ENCODE measurements at places on chromosomes 6 and 20.

- DNase-seq: no peak
Observed at GRCh38 chr6:35072698-35073055, 68.5 kb downstream of the TCP11 start.

DNA sequence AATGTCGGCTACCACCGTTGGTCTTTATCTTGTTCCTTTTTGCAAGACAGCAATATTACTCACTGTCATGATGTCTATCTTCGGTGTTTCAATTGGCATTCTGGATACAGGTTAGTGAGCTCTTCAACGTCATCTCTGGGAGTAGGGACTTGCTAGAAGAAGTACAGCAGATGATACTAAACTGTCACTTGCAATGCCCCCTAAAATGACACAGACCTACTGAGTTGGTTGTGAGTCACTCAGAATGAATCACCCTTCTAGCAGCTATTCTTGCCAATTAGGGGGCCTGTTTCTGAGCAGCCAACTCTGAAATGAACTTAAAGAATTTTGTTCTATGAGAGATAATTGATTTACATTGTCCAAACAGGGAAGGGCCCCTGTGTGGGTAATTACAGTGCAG is 176.5 kb downstream of the SLC16A10 start:
- no peak for DNase-seq

DNA sequence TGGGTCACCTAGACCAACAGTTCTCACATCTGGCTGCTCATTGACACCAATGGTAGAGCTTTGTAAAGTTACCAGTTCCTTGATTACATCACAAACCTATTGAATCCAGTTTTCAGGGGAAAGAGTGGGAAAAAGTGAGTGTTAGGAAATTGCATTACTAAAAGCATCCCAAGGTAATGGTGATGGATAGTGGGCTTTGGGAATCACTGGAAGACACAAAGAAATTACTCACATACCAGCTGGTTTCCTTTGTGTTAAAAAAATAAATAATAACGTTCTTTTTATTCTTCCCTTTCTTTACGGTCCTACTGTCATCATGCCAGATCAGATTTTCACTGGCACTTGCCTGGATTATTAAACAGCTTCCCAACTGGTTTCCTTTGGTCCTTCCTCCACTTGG is 370.7 kb downstream of the RFPL4B start:
- no peak for DNase-seq

DNA sequence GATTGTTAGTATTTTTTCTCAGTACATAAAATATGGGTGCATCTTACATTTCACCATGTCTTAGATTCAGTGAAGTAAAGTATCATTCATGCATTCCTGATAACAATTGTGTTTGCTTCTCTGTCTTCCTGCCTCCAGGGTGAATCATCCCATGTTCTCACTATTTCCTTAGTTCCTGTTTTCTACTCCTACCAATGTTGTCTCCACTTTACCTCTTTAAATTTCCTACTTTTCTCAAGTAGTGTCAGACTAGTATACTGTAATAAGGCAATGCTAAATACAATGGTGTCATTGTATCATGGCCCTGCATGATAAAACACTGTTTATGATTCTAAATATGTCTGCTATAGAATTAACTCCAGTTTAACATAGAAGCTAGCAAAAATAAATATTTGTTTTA is 37.4 kb upstream of the GABRR1 start:
- DNase-seq: no peak

DNA sequence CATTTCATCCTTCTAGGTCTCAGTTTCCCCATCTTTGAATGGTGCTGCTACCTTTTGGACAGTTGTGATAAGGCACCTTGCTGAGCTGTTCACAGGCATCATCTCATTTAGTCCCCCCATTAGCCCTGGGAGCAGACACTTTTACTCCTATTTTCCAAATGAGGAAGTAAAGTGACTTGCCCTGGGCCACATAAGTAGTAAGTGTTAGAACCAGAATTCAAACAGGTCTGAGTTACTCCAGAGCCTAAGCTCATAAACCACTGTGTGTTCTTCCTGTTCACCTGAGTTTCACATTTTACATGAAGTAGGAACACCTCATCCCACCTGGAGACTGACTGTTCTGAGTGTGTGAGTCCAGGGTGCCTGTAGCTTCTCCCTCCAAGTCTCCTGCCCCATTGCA is 43.5 kb upstream of the EPB41L1 start:
- no peak for DNase-seq

DNA sequence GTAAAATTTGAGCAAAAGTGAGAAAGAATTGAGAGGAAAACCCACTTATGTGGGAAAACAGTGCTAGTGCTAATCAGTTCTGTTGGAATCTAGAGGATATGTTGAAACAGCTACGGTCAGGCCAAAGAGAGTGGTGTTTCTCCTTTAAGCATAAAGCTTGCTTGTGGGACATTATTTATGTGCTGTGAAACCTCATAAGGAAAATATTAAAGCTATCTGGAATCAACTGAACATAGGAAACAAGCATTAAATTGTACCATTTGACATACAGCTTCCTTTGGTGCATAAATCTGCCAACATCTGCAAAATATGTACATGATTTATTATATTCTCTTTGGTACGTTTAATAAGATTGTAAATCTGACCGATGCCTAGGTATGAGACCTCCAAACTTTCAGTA is 182.5 kb upstream of the PDE10A start:
- DNase-seq: no peak

DNA sequence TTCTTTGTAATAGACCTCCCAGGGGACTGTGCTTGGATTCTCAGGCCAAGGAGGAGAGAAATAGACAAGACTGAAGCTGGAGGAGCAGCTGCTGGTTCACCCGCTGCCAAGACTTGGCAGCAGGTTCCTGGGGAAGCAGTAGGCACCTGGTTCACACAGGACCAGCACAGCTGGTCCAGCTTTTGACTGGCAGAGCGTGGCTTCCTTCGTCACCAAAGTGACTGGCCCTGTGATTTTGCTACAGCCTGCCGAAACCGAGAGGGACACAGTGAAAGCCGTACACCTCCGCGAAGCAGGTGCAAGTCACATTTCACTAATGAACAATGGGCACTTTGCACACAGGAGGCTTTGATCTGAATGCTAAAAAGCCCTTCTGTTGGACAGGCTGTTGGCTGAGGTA is 199.0 kb downstream of the RNF144B start:
- no peak for DNase-seq

DNA sequence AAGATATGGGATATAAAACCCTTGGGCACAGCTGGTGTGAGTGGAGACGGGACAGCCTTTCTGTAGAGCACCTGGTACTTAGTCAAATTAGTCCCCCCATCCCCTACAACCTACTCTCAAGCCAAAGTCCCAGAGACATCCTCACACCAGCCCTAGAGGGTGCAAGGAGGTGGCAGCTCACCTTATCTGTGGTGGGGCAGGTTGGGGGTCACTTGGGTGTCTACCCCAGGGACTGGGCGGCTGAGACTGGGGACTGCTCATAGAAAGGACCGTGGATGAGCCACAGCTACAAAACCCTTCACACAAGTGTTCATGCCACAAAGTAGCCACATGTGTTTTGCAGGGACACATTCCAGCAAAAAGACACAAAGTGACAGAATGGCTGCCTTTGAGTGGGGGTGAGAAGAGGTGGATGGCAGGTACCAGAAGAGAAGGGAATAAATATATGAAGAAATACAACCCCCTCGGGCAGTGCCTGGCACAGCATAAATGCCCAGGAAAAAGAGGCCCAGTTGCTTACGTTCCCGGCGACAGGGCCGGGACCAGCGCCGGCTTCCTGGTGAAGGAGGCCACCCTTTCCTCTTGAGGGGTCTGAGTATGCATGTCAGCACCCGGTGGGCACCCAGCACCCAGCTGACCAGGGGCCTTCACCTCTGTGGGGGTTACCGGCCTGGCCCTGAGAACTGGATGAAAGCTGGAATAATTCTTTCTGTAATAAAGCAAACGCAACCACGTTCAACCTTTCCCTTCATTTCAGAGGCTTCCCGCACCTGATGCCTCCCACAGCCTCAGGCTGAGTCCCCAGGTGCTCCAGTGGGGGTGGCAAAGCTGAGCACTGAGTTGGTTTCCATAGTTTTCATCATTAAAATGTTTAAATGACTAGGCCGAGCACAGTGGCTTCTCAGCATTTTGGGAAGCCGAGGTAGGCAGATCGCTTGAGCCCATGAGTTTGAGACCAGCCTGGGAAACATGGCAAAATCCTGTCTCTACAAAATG is 14.4 kb upstream of the CEBPB start:
- DNase-seq: no peak

DNA sequence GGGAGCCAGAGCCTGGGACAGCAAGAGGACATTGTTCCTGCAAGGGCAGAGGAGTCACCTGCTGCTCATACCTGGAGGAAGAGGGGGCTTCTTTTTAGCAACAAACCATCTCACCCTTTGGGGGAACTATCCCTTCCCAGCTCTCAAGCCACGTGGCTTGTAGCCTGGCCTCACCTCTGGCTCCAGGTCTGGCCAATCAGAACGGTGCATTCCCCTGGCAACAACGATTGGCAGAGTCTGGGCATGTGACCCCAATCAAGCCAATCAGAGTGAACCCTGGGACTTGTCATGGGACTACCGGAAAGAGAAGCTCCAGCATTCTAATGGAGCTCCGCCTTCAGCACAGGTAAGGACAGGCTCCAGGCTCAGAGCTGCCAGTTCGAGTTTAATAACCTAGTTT is 33.6 kb downstream of the KCNB1 start:
- DNase-seq: no peak

- no peak for DNase-seq
Observed at GRCh38 chr6:3282476-3283236, 23.9 kb downstream of the PSMG4 start.

DNA sequence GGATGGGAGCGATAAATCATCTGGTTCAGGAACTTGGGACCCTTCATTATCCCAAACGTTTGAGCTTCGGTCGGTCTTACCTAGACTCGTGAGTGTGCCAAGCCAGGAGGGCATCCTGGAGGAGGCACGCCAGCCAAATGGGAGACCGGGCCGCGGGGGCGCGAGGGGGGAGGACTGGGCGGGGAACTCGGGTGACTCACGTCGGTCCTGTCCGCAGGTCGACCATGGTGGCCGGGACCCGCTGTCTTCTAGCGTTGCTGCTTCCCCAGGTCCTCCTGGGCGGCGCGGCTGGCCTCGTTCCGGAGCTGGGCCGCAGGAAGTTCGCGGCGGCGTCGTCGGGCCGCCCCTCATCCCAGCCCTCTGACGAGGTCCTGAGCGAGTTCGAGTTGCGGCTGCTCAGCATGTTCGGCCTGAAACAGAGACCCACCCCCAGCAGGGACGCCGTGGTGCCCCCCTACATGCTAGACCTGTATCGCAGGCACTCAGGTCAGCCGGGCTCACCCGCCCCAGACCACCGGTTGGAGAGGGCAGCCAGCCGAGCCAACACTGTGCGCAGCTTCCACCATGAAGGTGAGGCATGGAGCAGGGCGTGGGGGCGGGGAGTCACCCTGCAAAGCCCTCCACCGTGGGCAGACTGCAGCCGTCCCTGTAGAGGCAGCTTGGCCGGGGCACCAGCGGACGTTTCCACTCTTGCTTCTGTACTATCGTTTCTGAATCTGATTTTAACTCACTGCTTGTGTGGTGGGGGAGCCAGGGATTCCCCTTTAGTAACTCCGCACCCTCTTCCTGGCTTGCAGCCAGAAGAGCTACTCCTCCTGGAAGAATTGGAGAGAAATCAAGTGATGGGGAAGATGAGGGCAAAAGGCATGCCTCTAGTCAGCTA is 2.7 kb downstream of the BMP2 start:
- DNase-seq: no peak

GRCh38 chr20:32527052-32527446 is 58.1 kb downstream of the NOL4L start:
- DNase-seq: no peak

GRCh38 chr6:37127961-37128862 is 41.7 kb upstream of the PIM1 start:
- DNase-seq: no peak

DNA sequence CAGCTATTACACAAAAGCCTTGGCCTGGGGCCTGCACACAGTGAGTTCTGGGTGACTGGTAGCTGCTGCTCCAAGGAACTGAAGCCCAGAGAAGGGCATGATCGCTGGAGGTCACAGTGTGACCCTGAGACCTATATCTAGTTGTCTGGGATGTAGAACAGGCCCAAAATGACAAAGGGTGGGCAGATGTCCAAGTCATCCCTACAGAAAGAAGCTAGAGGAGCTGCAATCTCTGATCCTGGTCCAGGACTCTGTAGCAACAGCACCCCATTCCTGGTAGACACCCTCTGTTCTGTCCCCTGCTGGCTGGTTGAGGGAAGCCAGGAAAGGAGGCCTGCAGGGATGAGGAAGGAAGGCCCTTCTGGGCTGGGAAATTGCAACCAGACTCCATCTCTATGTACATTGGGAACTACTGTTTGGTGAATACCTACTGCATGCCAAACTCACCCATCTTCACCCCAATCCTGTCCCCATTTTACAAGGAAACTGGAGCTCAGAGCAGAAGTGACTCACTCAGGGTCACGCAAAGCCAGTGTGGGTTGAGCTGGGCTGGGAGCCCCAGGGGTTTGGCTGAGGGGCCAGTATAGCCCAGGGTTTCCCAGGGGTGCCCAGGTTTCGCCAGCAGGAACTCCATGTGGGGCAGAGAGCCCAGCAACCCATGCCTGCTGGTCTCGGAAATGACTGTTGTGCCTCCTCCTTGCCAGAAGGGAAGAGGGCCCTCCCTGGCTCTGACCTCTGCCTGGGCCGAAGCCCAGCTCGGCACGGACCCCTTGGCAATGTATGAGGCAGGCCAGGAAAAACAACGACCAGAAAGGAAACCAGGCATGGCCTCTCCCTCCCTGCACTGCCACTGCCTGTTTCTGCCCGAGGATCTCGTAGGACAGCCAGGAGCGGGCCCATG is 44.9 kb upstream of the TLDC2 start:
- no peak for DNase-seq

- DNase-seq: no peak
Observed at GRCh38 chr20:46400253-46400652, 6.2 kb downstream of the ELMO2 start.

DNA sequence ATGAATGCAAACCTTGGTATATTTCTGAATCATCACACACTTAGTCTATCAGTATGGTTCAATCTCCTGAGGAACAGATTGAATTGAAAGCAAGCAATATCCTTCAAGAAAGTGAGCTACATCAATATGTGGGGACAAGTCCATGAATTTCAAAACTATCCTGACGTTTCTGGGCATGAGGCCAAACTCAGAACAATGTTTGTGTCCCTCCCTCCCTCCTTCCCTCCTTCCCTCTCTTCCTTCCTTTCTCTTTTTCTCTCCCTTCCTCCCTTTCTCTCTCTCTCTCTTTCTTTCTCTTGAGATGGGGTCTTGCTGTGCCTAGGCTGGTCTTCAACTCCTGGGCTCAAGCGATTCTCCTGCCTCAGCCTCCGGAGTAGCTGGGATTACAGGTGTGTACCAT is 27.9 kb upstream of the SYNCRIP start:
- no peak for DNase-seq

DNA sequence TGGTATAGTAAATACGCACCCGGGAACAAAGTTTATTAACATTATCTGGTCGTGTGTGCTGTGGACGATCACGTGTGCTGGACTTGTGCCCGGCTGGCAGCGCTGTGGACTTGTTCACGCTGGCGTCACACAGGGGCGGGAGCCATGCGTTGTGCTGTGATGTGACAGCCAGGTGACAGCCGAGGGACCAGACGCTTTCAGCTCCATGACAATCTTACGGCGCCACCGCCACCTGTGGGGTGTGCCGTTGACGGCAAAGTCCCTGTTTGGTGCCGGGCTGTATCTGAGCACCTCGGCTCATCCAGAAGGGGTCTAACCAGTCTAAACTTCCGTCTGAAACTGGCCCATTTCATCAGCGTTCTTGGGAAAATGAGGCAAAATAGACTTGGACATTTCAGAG is 25.2 kb downstream of the DLL1 start:
- DNase-seq: no peak
